ENCODE measurements at places on chromosomes 5 and 9. TPM values are rescaled to one million over a fixed set of nuclear protein-coding genes. Genes with fewer than 3 reads are reported as not detected.

Gene ALDH1A1
- 1.0 TPM for total RNA-seq

DNA sequence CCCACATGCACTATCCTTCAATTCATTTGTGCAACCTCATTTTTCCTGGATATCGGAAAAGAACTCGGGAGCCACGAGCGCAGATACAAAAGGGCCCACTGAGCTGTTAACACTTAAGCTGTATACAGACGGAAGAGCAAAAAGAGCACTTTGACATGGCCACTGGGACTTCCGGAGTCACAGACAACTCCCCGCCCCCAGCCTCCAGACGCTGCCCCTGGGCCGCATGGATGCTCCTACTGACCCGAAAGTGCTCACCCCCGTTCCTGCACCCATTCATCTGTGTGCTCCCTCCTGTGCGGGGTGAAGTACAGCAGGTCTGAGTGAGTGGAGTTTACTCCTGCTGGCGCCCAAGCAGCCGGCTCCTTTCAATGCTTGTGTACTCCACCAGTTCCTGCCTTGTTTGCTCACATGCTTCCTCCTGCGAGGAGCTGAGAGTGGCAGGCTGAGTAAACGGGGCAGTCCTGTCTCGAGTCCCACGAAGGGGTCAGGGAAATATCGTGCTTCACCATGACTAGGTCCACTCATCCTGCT lies 901.0 kb upstream of the CTNND2 start:
- no peaks in the 10 kb centered on the region for H3K4me1 ChIP-seq
- no peaks in the 10 kb centered on the region for H3K36me3 ChIP-seq
- no peak for DNase-seq
- H3K27me3 ChIP-seq, result no peaks in the 10 kb centered on the region

- H3K4me1 ChIP-seq, result no peaks in the 10 kb centered on the region
- H3K27me3 ChIP-seq, result no peaks in the 10 kb centered on the region
- no peak for DNase-seq
- no peak overlapping the region for H3K27ac ChIP-seq
- no peak overlapping the region for H3K4me3 ChIP-seq
Observed at GRCh38 chr9:88237479-88237961, 99.2 kb upstream of the SPATA31C2 start.

DNA sequence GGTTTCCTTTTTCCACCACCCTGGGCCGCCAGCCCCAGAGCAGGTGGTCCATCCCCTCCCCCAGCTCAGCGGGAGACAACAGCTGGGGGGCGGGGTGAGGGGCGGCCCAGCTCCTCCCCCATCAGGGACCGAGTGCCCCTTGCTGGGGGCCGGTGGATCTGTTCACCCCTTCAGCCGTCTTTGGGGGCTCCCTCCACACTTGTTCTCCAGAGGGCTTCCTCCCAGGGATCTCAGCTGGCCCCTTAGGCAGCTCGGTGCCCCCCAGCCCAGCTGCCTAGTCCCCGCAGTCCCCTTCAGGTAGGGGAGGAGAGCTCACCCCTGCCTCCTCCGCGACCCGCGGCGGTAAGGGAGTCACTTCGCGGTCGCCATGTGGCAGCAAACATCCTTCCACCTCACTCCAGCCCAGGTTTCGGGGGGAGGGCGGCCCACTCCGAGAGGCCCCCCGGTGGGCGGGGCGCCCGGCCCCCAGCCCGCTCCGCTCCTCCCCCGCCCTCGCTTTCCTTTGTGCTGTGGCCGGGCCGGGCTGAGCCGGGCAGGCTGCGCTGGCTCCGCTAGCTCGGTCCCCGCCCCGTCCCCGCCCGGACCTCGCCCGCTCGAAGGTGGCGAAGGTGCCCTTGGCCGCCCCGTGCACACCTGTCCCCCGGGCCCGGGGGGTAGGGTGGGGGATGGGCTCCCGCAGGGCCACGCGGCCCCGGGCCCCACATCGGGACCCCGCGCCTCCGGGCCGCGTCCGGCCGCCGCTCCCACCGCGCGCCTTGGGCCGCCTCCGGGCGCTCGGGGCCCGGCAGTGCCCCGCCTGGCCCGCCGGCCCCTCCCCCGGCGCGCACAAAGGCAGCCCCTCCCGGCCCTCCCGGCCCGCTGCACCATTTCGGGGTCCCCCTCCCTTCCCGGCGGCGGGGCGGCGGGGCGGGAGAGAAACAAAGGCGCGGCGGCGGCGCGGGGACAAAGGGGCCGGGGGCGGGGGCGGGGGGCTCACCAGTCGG lies 683 bp downstream of the DBN1 start:
- peak overlapping the region; percentile 21 for H3K27ac ChIP-seq
- H3K36me3 ChIP-seq, result no peaks in the 10 kb centered on the region
- H3K4me3 ChIP-seq, result peak overlapping the region; percentile 43
- no peak for DNase-seq

DNA sequence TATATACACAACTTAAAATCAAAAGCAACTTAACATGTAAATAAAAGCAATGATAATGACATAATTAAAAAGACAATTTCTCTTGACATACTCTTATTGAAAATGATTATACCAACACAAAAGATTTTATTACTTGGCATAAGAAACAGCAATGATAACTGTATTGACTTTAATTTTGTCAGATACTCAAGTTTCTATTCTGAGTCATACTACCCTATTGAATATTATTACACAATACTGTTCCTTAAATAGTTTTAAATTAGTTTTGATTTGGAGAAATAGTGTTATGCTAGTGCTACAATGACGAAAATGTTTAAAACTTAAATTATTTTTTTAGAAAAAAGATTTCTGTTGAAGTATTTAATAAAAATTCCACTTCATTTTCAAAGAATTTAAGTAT lies 1319.3 kb upstream of the C9orf72 start:
- no peak overlapping the region for H3K4me3 ChIP-seq
- no peaks in the 10 kb centered on the region for H3K36me3 ChIP-seq
- H3K27ac ChIP-seq, result no peak overlapping the region
- no peaks in the 10 kb centered on the region for H3K4me1 ChIP-seq

DNA sequence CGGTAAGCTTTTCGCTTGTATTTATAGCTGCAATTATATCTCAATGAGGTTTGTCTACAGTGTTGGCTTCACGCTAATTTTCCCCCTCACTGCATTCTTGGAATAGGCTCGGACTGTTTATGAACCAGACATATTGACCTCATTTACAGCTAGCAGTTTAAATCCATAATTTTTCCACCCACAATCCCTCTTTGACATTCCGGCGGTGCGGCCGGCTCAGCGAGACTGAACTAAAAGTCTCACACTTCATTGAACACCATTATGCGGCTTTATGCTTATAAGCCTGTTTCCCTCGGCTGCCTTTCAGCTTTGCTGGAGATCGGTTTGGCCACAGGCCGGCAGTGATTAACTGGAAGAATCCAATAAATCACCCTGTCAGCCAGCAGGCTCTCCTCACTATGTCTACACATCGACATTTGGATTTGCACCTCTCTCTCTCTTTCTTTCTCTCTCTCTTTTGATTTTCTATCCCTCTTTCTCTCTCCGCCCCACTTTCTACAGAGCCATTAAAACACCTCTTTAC lies 315.0 kb upstream of the TLE4 start:
- H3K27ac ChIP-seq, result no peak overlapping the region
- H3K4me1 ChIP-seq, result no peaks in the 10 kb centered on the region
- H3K36me3 ChIP-seq, result no peaks in the 10 kb centered on the region
- no peak overlapping the region for H3K4me3 ChIP-seq
- no peaks in the 10 kb centered on the region for H3K27me3 ChIP-seq
- DNase-seq, result no peak

DNA sequence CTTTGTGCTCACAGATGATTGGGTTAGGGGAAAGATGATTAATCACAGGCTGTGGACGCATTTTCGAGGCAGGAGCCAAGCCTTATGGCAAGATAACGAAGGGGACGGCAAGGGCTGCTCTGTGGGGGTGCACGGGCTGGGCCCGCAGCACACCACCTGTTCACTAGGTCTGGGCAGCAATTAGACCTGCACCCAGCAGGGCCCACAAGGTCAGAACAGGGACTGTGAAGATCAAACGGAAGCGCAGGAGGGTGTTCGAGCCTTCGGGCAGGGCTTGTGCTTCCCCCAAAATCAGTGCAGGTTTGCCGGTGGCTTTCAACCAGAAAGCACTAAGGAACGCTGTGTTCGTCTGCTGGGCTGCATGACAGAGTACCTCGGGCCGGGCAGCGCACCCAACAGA lies 73.7 kb downstream of the UBE2QL1 start:
- no peaks in the 10 kb centered on the region for H3K36me3 ChIP-seq
- H3K27me3 ChIP-seq, result no peaks in the 10 kb centered on the region
- no peak overlapping the region for H3K27ac ChIP-seq
- no peak for DNase-seq

DNA sequence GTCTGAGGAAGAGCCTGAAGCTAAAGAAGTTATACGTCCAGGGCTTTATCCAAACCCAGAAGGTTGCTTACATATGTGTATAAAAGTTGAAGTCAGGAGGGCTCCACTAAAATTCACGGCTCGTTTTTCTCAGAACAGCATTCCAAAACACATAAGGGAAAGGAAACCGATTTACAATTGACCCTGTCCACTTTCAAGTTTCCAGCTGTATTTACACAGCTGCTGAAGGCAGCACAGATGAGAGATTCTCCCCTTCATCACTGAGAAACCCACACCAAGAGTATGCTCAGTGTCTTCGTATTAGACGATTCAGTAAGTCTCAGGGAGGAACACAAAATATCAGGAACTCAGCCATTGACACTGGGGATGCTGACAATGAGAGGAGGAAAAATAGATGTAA lies 5.9 kb upstream of the NREP start:
- DNase-seq, result no peak
- H3K36me3 ChIP-seq, result no peaks in the 10 kb centered on the region
- no peak overlapping the region for H3K27ac ChIP-seq
- H3K27me3 ChIP-seq, result no peaks in the 10 kb centered on the region
- H3K4me3 ChIP-seq, result no peak overlapping the region

DNA sequence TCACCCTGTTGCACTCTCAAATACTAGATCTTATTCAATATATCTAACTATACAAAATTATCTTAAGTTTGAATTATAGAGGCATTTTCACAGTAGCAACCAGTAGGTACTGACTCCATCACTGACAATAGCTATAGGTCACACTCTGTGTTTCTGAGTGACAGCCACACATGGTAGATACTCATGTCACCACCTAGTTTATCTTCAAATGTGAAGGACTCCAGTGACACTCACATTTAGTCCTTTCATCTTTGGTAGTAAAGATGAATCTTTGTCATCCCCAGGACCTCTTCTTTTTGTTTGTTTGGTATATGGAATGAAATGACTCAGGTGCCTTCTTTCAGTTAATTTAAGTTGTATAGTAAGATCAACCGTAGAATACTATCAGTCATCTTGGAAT lies 102.5 kb upstream of the DHFR start:
- H3K27me3 ChIP-seq, result no peaks in the 10 kb centered on the region
- no peak for DNase-seq
- peaks cover 20% of the 10 kb centered on the region for H3K4me1 ChIP-seq
- H3K36me3 ChIP-seq, result no peaks in the 10 kb centered on the region
- H3K27ac ChIP-seq, result no peak overlapping the region
- no peak overlapping the region for H3K4me3 ChIP-seq
